ENCODE measurements at places on chromosomes 12 and 14. TPM values are rescaled to one million over a fixed set of nuclear protein-coding genes. Genes with fewer than 3 reads are reported as not detected.

Gene GALNT8
- 21.6 TPM for total RNA-seq

DNA sequence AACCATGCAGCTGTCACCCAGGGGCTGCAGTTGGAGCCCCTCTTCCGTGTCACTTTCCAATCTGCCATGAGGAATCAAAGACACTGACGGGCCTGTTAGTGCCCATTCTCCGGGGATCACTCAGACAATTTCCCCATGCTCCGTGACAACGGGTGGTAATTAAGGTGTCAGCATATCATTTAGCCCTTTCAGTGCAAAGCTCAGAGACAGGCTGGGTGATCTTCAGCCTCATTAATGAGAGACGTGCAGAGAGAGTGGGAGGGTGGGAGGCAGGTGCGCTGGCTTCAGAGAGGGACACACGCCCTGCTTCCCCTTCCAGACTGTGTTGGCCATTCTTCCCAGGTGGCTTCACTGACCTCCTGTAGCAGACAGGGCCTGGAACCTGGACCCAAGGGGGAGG is 58.7 kb downstream of the MVK start:
- H3K4me3 ChIP-seq = no peak overlapping the region
- H3K36me3 ChIP-seq = no peaks in the 10 kb centered on the region

DNA sequence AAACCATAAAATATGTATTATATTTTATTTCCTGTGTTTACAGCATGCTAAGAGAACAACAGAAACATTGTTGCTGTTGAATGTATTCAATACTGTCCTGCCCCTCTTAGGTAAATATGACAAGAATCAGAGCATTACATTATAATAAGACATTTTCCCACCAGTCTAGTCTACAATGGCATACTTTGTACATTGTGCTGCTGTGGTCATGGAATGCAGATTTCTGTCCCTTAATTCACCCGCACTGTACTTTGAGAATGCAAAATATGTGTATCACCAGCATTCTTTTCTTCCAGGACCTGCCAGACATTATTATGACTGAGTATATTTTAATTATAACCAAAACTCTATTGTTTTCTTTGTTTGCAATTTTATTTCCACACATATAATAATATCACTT is 16.5 kb upstream of the OR10AD1 start:
- no peaks in the 10 kb centered on the region for H3K4me1 ChIP-seq
- no peak for DNase-seq
- no peaks in the 10 kb centered on the region for H3K36me3 ChIP-seq
- no peak overlapping the region for H3K27ac ChIP-seq

GRCh38 chr12:106058256-106059182 is 80.2 kb downstream of the NUAK1 start:
- H3K36me3 ChIP-seq = no peaks in the 10 kb centered on the region
- no peaks in the 10 kb centered on the region for H3K27me3 ChIP-seq
- no peak overlapping the region for H3K4me3 ChIP-seq
- no peaks in the 10 kb centered on the region for H3K4me1 ChIP-seq
- no peak overlapping the region for H3K27ac ChIP-seq

- H3K36me3 ChIP-seq = no peaks in the 10 kb centered on the region
- H3K27me3 ChIP-seq = no peaks in the 10 kb centered on the region
- peak; percentile 75 for DNase-seq
- peaks cover 29% of the 10 kb centered on the region for H3K4me1 ChIP-seq
These were observed 22.7 kb upstream of the KRT78 start for GRCh38 chr12:52871291-52872039.

DNA sequence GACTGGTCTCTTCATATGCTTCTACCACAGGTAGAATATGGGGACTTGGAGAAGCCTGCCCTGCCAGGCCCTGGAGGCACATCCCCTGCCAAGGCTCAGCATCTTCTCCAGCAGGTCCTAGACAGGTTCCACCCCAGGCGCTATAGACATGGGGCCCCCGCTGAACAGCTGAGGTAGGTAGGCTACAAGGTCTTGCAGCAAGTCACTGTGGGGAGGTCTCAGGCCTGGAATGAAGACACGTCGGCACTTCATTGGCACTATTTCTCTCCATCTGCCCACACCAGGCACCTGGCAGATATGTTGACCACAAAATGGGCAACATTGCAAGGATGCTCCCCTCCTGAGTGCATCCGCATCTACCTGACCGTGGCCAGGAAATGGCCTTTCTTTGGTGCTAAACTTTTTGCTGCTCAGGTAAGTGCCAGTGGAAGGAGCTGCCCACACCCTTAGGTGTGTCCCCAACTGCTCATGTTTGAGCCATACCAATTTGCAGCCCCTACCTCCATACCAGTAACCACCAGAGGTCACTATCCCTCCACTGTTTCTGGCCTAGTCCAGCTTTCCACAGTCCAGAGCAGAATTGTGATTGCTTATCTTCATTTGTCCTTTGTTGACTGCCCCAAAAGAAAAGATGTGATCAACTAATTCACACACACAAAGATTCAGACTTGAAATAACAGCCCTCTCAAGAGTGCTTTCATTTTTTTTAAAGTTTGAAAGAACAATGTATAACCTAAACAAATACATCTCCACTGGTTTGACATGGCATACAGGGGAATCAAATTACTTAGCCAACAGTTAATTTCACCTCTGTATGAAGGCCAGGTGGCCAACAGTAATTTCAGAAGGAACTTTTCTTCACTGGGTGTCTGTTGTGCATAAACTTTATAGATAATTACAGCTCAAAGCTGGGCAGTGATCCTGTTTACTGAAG is 16.1 kb downstream of the PIGH start:
- H3K4me3 ChIP-seq = no peak overlapping the region
- H3K27ac ChIP-seq = no peak overlapping the region
- peak; percentile 40 for DNase-seq

All from colonic mucosa (tissue), 4 donors.